ENCODE measurements at places on chromosomes 11 and 22.

GRCh38 chr11:68946416-68947090 lies 34.2 kb downstream of the MRGPRD start:
- H3K27ac ChIP-seq = no peak overlapping the region
- H3K4me3 ChIP-seq = no peak overlapping the region
- no peaks in the 10 kb centered on the region for H3K27me3 ChIP-seq

- H3K27me3 ChIP-seq = no peaks in the 10 kb centered on the region
- no peak overlapping the region for H3K4me3 ChIP-seq
- H3K27ac ChIP-seq = no peak overlapping the region
- H3K4me1 ChIP-seq = no peaks in the 10 kb centered on the region
- peak; percentile 10 for DNase-seq
- no peaks in the 10 kb centered on the region for H3K36me3 ChIP-seq
These were observed 79.8 kb downstream of the C11orf58 start for GRCh38 chr11:16818284-16818683.

GRCh38 chr22:17830043-17830961 lies 56.0 kb upstream of the BID start:
- no peak overlapping the region for H3K4me3 ChIP-seq
- DNase-seq = peak; percentile 60
- H3K27ac ChIP-seq = no peak overlapping the region

- no peaks in the 10 kb centered on the region for H3K27me3 ChIP-seq
- H3K4me1 ChIP-seq = peaks cover 3% of the 10 kb centered on the region
- H3K27ac ChIP-seq = no peak overlapping the region
- DNase-seq = no peak
- peaks cover 46% of the 10 kb centered on the region for H3K36me3 ChIP-seq
- H3K4me3 ChIP-seq = no peak overlapping the region
These were observed 31.0 kb upstream of the ST14 start for GRCh38 chr11:130128626-130129025.

- H3K4me3 ChIP-seq = no peak overlapping the region
- H3K36me3 ChIP-seq = peaks cover 4% of the 10 kb centered on the region
- no peaks in the 10 kb centered on the region for H3K27me3 ChIP-seq
- peaks cover 65% of the 10 kb centered on the region for H3K4me1 ChIP-seq
- peak overlapping the region; percentile 95 for H3K27ac ChIP-seq
- peak; percentile 61 for DNase-seq
These were observed 16.3 kb downstream of the DGKZ start for GRCh38 chr11:46363455-46364005.

GRCh38 chr11:95084509-95084908 lies 5.1 kb upstream of the ENDOD1 start:
- H3K4me1 ChIP-seq = peaks cover 3% of the 10 kb centered on the region
- no peaks in the 10 kb centered on the region for H3K27me3 ChIP-seq
- H3K27ac ChIP-seq = no peak overlapping the region
- DNase-seq = no peak

- no peaks in the 10 kb centered on the region for H3K4me1 ChIP-seq
- H3K4me3 ChIP-seq = no peak overlapping the region
- no peaks in the 10 kb centered on the region for H3K27me3 ChIP-seq
- no peaks in the 10 kb centered on the region for H3K36me3 ChIP-seq
- DNase-seq = no peak
These were observed 171.7 kb downstream of the DBX1 start for GRCh38 chr11:19988598-19988997.

DNA sequence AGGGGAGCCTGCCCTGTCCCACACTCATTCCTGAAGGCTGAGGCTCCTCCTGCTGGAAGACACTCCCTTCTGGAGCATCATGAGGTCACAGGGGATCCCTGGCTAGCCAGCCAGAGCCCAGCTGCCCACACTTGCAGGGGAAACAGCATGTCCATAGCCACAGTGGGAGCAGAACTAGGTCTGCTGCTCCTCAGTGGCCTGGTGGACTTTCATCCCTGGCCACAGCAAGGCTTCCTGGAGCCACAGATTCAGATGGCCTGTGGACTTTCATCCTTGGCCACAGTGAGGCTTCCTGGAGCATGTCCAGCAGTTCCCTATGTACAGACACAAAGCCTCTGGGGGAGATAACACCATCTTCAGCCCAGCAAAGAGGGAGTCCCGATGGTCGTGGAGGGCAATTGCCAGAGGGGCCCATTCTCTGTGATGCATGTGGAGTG lies 5.9 kb upstream of the APOL6 start:
- H3K4me1 ChIP-seq = peaks cover 19% of the 10 kb centered on the region
- H3K27me3 ChIP-seq = no peaks in the 10 kb centered on the region
- peak overlapping the region; percentile 61 for H3K27ac ChIP-seq
- H3K4me3 ChIP-seq = no peak overlapping the region
- DNase-seq = no peak

DNA sequence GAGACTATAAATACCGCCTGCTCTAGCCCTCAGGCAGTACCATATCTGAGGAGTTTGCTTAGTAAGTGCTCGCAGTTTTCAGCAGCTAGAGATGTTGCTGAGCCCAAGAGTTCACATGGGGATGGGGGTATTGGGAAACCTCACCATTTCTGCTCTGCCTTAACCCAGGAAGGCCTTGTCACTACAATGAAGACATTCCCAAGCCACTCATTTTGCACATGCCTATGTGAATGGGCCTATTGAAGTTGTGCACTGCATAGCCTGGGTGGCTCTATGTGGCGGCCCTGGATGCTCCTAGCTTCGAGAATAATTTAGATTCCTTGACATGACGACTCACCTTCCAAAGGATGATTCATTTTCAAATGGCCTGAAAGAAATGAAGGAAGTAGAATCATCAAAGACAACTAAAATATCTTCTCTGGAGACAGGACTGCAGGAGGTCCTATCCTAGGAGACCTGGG lies 163.4 kb downstream of the ADAMTS15 start:
- no peaks in the 10 kb centered on the region for H3K4me1 ChIP-seq
- no peak overlapping the region for H3K4me3 ChIP-seq
- H3K27me3 ChIP-seq = no peaks in the 10 kb centered on the region
- no peaks in the 10 kb centered on the region for H3K36me3 ChIP-seq
- DNase-seq = no peak

- H3K4me1 ChIP-seq = no peaks in the 10 kb centered on the region
- no peak overlapping the region for H3K4me3 ChIP-seq
- H3K27me3 ChIP-seq = no peaks in the 10 kb centered on the region
- no peak for DNase-seq
- H3K27ac ChIP-seq = no peak overlapping the region
These were observed 71.3 kb downstream of the PPP2R1B start for GRCh38 chr11:111694851-111695250.

GRCh38 chr22:41966607-41967240 lies 2.5 kb upstream of the SEPTIN3 start:
- no peaks in the 10 kb centered on the region for H3K4me1 ChIP-seq
- no peaks in the 10 kb centered on the region for H3K36me3 ChIP-seq
- H3K4me3 ChIP-seq = no peak overlapping the region
- no peaks in the 10 kb centered on the region for H3K27me3 ChIP-seq
- no peak overlapping the region for H3K27ac ChIP-seq
- DNase-seq = peak; percentile 48

- H3K36me3 ChIP-seq = no peaks in the 10 kb centered on the region
- H3K27me3 ChIP-seq = no peaks in the 10 kb centered on the region
- no peak overlapping the region for H3K4me3 ChIP-seq
- H3K27ac ChIP-seq = peak overlapping the region; percentile 66
These were observed 2.5 kb upstream of the MDK start for GRCh38 chr11:46378811-46379481.

DNA sequence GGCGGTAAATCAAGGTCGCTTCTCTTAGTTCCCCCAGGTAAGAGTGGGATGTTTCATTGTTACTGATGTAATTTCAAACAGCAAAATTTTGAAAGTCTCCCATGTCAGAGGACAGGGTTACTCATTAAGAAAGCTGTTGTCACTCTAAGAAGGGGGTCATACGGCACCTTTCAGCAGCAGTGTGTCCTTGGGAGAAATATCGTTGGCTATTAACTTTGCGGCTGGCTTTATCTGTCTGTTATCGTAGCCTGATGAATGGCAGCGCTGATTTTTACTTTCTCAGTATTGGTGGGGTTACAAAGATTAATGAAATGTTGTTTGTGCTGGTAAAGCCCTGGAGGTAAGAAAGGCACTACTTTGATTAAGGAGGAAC lies 27.5 kb upstream of the FBXO3 start:
- DNase-seq = no peak
- H3K27ac ChIP-seq = no peak overlapping the region
- H3K4me1 ChIP-seq = peaks cover 2% of the 10 kb centered on the region
- H3K27me3 ChIP-seq = no peaks in the 10 kb centered on the region
- H3K36me3 ChIP-seq = no peaks in the 10 kb centered on the region
- peak overlapping the region; percentile 39 for H3K4me3 ChIP-seq

DNA sequence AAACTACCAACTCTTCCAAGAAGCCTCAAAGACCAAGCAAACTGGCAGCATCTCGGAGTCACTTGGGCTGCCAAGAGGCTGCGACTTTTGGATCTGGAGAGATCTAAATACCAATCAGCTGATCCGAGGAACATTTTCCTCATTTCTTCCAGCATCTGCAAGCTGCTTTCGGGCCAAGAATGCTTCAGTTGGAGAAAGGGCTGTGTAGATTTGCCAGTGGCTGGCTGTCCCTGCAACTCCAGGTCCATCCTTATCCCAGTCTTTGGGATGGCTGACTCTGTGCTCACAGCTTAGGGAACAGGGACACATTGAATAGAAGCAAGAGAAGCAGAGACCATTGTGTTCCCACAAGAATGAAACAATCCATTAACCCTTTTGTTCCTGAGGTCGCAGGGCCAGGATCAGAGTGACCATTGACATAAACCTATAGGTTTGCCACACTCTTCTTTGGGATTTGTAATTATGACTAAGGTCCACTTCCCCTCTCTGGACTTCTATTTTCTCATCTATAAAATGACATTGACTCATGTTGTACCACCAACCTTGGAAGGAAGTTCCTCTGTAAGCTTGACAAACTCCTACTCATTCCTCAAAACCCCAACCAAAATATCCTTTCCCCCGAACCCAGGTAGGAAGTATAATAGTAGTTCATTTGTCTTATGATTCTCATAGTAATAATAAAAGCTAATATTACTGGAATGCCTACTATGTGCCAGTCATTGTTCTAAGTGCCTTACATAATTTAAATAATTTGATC lies 340.8 kb downstream of the MN1 start:
- H3K27me3 ChIP-seq = no peaks in the 10 kb centered on the region
- H3K4me3 ChIP-seq = no peak overlapping the region
- H3K27ac ChIP-seq = no peak overlapping the region

GRCh38 chr11:100855466-100856067 lies 168.5 kb downstream of the ARHGAP42 start:
- no peak for DNase-seq
- no peak overlapping the region for H3K27ac ChIP-seq
- no peaks in the 10 kb centered on the region for H3K27me3 ChIP-seq
- H3K36me3 ChIP-seq = no peaks in the 10 kb centered on the region
- no peaks in the 10 kb centered on the region for H3K4me1 ChIP-seq

DNA sequence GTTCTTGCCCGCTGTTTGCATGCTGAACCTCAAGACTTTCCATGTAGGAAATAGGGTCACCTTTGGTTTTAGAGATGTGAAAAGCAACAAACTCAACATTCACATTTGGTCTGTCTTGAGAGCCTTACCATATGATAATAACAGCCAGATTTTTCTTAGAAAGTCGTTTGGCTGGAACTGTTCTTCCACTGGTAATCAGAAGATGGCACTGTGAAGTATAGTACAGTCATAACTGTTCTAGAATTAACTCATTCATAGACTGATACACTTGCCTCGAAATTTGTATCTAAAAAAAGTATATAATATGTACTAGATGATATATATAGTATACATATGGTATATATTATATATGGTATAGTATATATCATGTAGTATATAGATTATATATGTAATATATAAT lies 12.3 kb downstream of the LUZP2 start:
- H3K4me1 ChIP-seq = no peaks in the 10 kb centered on the region
- no peak overlapping the region for H3K27ac ChIP-seq
- no peaks in the 10 kb centered on the region for H3K27me3 ChIP-seq
- no peak overlapping the region for H3K4me3 ChIP-seq
- DNase-seq = no peak

DNA sequence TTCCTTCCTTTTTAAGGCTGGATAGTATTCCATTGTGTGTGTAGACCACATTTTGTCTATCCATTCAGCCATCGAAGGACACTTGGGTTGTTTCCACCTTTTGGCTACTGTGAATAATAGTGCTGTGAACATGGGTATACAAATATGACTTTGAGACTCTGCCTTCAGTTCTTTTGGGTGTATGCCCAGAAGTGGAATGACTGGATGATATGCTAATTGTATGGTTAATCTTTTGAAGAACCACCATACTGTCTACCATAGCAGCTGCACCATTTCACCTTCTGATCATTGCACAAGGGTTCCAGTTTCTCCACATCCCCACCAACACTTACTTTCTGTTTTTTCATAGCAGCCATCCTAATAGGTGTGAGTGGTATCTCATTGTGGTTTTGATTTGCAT lies 30.3 kb downstream of the SGSM1 start:
- no peak overlapping the region for H3K27ac ChIP-seq
- no peak overlapping the region for H3K4me3 ChIP-seq
- H3K27me3 ChIP-seq = no peaks in the 10 kb centered on the region
- no peaks in the 10 kb centered on the region for H3K36me3 ChIP-seq

DNA sequence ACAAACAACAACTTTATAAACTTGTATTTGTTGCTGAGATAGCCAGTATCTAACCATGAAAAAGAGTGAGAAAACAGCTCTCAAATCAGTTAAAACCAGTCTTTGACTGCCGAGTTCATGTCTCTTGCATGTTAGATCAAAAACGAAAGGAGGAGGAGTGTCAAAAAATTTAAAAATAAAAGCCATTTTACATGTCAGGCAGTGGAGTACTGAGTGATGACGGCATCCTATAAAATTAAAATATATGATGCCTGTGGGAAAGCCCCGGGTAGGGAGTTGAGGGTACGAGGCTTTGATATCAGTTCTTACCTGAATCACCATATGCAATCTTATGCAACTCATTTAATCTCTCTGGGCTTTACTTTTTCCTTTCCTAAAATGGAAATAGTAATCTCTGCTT lies 117.3 kb downstream of the ETS1 start:
- no peak overlapping the region for H3K4me3 ChIP-seq
- H3K27ac ChIP-seq = no peak overlapping the region
- DNase-seq = no peak
- H3K36me3 ChIP-seq = peaks cover 11% of the 10 kb centered on the region

GRCh38 chr22:30041881-30042280 lies 38.4 kb upstream of the HORMAD2 start:
- no peak overlapping the region for H3K27ac ChIP-seq
- no peaks in the 10 kb centered on the region for H3K36me3 ChIP-seq
- no peak overlapping the region for H3K4me3 ChIP-seq
- DNase-seq = no peak
- peaks cover 3% of the 10 kb centered on the region for H3K4me1 ChIP-seq

GRCh38 chr11:104661471-104661870 lies 236.8 kb downstream of the CASP12 start:
- H3K36me3 ChIP-seq = no peaks in the 10 kb centered on the region
- no peaks in the 10 kb centered on the region for H3K4me1 ChIP-seq
- H3K4me3 ChIP-seq = no peak overlapping the region
- H3K27ac ChIP-seq = no peak overlapping the region
- DNase-seq = no peak
- no peaks in the 10 kb centered on the region for H3K27me3 ChIP-seq

DNA sequence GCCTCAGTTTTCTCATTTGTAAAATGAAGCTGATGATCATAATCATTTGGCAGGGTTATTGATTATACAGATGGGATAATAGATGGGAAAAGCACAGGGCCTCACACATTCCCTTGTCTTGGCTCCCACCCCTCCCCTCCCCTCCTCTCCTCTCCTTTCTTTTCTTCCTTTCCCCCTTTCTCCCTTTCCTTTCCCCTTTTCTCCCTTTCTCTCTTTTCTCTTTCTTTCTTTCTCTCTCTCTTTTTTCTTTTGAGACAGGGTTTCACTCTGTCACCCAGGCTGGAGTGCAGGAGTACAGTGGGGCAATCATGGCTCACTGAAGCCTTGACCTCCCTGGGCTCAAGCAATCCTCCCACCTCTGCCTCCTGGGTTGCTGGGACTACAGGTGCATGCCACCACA lies 161.0 kb upstream of the NARS2 start:
- no peaks in the 10 kb centered on the region for H3K36me3 ChIP-seq
- DNase-seq = no peak
- H3K4me1 ChIP-seq = no peaks in the 10 kb centered on the region
- no peak overlapping the region for H3K27ac ChIP-seq

Measured in Panc1 (cell line).